Stimulated activated CD8-positive, alpha-beta memory T cell treated with anti-CD3 and anti-CD28 coated beads, Interleukin-7, amount 100 ng/mL, for 1 hour (primary cell): ENCODE measurements at places on chromosomes 2 and 18.

DNA sequence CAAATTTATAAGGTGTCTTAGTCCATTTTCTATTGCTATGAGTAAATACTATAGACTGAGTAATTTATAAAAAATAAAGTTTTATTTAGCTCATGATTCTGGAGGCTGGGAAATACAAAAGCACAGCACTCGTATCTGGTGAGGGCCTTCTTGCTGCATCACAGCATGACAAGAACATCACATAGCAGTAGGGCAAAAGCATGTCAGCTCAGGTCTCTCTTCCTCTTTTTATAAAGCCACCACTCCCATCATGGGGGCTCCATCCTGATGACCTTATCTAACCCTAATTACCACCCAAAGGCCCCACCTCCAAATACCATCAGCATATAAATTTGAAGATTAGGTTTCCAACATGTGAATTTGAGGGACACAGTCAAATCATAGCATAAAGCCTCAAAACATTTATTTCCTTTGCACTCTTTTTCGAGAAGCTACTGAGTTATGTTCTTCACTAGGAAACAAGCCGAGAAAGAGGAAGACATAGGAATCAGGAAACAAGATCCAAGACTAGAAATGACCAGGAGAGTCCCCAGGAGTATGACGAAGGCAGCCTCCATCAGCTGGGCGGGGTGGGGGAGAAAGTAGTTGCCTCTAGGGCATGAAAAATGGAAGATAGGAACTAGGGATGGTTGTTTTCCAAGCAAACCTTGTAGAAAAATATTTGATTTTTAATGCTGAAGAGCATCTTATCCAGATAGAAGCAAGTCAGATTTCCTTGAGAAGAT lies 24.1 kb upstream of the NABP1 start:
- no peak for DNase-seq

DNA sequence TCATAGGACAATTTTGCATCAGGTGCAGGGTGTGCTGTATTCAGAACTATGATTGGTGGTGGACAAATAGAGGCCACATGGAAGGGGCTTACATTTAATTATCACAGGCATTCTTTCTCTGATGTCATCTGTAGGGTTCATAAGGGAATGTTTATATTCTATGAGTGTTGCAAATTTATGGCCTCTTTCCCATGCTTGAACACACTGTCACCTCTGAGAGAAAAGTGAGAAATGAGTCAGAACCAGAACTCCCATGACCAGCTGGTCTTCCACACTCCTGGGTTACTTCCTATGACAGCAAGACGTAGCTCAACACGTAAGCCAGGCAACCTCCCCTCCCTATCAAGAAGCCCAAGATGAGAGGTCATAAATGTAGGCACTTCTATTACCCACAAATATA lies 310.8 kb downstream of the PIEZO2 start:
- no peak for DNase-seq

DNA sequence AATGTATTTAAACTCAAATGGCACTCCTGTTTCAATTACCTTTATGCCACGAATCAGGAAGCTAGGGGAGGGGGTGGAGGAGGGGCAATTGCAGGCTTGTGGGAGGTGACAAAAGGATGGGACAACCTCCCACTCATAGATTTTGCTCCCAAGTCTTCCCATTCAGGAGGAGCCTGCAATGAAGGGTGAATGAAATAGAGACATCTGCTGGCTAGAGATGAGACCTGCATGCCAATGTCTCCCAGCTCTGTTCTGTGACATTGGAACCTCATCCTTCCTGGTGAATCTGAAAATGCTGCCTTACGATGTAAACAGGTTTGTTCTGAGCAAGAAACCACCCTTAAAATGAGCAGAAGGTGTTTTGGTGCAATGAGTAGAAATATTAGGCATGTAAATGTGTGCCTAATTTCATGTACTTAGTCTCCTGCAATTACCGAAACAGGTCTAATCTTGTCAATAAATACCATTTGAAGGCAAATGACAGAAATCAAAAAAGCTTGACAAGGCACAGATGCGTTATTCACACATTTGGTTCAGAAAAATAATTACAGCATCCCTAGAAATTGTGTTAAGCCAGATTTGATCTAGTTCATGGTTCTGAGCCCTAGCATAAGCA lies 2.7 kb upstream of the PID1 start:
- DNase-seq = no peak

DNA sequence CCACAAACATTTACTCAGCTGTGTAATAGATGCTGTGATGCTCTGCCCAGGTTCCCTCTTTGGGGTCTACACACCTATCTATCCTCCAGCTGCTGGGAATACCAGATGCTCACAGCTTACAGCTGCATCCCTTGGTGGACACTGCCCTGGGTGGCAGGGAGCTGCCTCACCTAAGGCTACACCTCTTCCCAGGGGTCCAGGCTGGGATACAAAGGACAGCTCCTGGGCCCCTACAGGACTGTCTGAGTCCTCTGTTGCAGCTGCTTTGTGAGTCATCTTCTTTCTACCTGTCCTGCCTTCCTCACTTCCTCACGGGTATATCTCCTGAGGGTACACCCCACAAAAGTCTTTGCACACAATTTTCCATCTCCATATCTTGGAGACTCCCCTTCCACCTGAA lies 27.6 kb downstream of the THNSL2 start:
- no peak for DNase-seq

DNA sequence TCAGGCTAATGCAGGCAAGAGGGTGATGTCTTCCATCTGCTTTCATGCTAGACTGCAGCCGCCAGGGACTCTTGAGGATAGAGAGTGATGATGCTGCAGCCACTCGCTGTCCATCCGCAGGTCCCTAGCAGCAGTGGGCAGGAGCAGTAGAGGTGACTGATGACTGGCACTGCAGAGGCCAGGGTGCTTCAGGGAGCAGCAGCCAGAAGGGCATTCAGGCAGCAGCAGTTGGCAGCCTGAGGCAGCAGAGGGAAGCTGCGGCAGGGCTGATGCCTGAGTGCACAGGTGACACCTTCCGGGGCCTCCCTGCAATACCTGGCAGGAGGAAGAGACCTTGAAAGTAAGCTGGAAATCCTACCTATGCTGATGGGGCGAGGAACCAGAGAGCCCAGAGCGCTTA lies 214.2 kb downstream of the ICOS start:
- no peak for DNase-seq
